Fibroblast of skin of left biceps (primary cell): ENCODE measurements at places on chromosomes 5 and 9.

GRCh38 chr9:107681988-107682387 is 192.4 kb upstream of the KLF4 start:
- DNase-seq, result no peak

- no peak for DNase-seq
These were observed 44.2 kb upstream of the NOTCH1 start for GRCh38 chr9:136589766-136590763.

DNA sequence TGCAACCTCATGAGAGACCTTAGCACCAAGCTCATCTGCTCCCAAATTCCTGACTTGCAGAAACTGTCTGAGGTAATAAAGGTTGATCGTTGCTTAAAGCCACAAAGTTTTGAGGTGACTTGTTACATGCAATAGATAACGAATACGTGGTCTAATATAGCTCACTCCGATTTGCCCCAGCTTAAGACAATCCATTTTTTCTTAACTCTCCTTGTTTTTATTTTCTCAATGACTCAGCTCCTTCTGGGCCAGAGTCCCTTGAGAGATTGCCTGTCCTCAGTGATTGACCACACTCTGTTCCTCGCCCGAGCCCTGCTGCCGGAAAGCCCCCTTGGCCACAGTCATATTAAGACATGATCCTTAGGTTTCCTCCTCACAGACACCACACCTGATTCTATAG is 63.7 kb upstream of the FANCC start:
- no peak for DNase-seq

DNA sequence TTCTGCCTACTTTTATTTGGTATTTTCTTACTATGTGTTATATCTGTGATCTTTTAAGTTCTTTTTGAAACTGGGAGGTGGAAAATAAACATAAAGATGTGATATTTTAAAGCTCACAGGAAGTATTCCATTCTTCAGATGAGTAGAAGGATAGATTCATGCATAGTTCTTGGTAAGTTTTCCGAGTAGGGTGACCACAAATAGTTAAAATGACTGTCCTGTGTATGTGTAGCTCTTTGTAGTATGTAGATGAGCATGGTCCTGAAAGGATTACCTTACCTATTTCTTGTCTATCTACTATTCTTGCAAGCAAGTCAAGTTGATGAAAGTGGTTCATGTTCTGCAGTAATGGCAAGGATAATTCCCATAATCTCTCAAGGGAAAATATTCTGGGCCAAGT is 47.7 kb downstream of the SRFBP1 start:
- no peak for DNase-seq

- no peak for DNase-seq
These were observed 188.3 kb upstream of the ANKRD55 start for GRCh38 chr5:56421246-56422075.

DNA sequence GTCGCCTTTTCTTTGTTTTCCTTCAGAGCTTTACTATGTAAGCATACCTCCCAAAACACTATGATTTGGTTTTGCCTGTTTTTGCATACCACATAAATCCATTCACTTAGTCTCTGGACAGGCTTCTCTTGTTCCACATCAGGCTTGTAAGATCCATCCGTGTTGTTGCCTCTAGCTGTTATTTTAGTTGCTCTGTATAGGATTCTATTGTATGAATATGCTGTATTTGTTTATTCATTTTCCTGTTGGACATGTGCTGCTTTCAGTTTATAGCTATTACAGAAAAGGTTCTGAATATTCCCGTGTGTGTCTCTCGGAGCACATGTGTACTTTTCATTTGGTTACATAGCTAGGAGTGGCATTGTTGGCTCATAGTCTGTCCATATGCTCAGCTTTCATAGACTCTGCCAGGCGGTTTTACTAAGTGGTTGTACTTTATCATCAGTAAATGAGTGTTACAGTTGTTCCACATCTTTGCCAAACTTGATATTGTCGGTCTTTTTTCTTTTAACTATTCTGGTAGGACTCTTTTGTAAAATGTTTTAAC is 41.8 kb downstream of the NUP214 start:
- DNase-seq, result no peak

DNA sequence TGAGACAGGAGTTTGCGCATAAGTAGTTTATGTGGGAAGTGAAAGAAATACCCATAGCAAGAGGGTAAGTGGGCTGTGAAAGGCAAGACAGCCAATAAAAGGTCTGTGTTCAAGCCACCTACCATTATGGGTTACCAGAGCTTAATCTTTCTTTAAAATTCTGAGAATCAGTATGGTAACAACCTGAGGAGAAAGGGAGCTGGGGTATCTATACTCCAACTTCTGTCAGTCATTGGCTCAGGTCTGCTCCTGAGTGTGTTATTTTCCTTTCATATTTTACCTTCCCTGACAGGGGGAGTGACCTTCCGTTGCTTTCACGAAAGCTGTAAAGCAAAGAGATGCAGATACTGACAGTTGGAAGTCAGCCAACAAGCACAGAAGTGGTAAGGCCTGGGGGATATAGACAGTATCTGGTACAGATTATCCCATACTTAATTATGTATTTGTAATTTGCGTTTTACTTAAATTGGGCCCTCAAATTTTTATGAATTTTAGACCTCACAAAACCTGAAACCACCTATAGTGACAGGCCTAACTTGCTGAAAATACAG is 233.4 kb downstream of the RAB3C start:
- DNase-seq, result no peak

- no peak for DNase-seq
These were observed 64.7 kb downstream of the CSF2 start for GRCh38 chr5:132138260-132138659.

DNA sequence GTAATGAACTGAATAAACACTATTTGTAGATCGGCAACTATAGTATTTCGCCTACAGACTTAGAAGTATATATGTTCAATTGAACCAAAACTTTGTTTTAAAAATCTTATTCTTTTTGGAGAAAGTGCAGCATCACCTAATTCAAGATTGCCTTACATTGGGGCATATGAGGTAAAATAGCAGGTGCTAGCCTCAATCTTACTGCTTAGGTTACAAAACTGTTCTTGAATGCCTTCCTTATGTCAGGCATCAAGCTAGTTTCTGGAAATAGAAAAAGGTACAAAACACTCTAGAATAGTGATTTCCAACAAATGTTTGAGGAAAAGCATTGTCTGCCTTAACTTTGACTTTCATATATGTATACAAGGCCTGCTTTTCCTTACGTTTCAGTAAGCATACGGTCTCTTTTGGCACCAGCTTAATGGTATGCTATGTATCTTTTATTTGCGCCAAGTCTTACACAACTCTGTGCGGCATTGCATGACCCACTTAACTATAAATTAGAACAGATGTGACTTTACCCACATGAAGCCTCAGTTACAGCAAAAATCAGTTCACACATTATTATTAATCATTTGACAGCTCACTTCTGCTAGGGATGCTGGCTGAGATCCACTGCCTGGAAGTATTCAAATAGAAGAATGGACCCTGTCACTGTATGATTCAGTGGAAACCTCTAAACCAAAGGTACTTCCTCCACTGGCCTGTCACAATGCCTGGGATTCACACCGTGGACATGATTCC is 174.1 kb downstream of the PRELID2 start:
- DNase-seq, result peak; percentile 91

DNA sequence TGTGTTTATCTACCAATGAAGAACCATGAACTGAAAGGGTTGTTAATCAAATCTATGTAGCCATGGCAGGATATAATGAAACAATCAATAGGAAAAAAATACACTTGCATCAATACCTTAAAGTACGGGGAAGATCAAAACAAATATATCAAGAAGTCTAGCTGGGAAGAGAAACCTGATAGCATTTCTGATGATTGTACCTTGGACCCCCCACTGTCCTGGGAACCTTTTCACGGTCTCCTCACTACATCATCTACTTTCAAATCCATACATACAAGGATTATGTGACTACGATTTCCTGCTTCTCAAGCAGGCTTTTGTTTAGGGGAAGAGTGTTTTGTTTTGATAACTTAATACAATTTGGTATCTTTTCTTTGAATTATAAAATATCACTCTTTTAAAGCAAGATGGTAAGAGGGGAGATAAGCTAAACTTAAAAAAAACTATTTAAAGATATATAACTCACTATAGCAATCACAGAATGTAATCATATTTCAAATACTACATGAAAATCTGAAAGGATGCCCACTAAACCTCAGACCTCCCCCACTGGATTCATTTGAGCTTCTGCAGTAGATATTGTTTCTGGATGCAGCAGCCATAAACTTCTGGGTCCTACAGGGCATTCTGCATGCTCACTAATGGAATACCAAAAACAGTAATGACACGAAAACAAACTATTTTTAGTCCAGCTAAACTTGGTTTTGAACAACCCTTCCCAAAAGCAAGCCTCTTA is 8.0 kb downstream of the EBF1 start:
- no peak for DNase-seq

GRCh38 chr9:95481000-95481399 is 35.8 kb downstream of the PTCH1 start:
- no peak for DNase-seq

GRCh38 chr5:106530150-106530549 is 1140.6 kb downstream of the EFNA5 start:
- DNase-seq, result no peak

DNA sequence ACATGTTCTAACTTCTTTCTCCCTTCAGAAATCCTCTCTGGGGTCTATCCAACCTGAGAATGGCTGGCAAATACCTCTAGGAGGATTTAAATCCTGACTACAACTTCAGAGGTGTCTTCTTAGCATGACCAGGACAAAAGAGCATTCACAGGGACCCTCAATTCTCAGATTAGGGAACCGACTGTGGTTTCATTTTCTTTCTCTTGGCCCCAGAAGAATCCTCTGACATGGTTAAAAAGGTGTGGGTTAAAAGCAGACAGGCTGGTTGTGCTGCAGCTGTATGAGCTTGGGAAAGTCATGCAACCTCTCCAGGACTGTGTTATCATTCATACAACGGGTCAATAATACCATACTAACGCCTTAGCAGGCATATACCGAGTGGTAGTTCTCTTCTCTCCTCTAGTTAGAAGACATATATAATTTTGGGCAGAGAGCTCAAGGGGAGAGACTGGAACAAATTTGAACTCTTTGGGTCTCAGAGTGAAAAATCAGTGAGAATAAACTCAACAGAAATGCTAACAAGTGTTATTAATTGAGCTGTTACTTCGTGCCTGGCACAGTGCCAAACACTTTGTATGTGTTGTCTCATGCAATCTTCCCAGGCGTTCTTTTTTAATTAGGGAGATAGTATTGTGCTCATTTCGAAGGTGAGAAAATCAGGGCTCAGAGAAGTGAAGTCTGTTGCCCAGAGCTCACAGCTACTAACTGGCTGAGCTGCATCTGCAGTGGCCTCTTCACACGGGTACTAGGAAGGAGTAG is 35.2 kb downstream of the INSYN2B start:
- DNase-seq, result no peak

GRCh38 chr5:37039824-37040223 is 163.3 kb downstream of the NIPBL start:
- no peak for DNase-seq

DNA sequence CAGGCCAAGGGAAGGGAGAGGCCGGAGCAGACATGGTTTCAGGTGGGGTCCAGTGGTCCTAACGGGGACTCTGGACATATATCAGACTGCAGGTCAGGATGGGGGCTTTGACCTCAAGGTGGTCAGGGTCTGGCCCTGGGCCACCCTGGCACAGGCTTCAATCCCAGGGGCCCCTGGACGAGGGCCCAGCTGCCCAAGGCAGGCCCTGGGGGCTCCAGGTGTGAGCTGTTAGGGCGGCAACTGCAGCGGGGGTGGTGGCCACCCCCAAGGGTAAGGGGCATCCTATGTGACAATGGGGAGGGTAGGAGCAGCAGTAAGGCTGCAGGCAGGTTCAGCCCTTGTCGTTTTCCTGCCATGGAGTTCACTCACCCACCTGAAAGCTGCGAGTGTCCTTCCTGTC is 45.4 kb upstream of the CLPTM1L start:
- DNase-seq, result no peak

GRCh38 chr9:101514071-101514470 is 19.6 kb upstream of the RNF20 start:
- DNase-seq, result peak; percentile 66

DNA sequence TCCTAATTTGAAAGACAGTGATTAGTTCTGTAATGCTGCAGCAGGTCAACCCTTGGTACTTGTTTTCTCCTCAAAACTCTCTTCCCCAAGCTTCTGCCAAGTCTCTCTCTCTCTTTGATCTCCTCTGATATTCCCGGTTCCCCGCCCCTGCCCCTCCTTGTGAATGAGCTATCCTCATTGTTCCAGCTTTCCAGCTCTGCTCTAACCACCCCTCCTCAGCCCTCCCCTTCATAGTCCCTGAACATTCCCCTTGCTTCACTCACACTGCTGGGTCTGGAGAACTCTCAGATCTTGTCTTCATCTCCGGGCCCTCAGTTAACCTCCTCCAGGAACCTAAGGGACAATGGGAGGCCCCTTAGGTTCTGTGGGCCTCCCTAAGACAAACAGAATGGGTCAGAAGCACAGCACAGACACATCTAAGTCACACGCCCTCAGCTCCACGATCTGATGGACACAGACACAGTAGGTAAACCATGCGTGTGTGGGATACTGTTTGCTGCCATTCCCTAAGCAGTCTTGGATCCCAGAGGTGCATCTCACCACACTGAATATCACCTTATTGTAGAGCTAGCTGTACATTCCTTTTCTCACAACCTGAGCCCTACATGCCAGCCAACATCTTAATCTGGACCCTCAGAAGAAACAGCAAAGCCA is 17.4 kb upstream of the LARP1 start:
- no peak for DNase-seq

DNA sequence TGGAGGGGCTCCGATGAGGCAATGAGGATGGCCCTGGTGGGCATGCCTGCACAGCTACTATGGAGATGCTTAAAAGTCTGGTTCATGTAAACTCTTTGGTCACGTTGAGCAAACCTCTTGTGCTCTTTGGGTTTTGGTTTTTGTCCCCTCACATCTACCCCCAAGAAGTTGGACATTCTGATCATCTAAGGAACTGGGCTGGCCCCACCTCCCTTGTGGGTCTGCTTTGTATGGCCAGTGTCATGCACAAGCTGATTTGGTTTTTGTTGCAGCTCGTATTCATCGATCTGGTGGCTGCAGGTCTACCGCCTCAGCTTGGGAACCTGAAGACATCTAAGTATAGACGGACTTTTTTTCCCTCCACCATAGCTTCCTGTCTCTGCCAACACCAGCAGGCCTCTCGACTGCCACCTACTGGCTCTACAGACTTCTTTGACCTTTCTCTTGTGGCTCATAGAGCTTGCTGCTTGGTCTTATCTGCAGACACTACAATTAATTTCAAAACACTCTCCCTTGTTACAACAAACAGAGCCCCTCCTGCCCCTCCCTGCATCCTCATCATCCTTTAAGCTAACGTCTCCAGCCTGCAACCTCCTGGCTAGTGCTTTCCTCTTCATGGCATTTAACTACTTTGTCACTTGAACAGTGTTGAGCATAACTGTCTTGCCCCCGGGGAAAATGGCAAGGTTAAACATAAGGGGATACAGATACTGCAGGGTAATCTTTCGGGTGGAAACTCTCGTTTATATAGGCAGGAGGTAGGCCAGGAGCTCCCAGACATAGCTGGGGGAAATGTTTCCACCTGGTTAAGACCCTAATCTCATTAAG is 34.5 kb downstream of the TSTD2 start:
- DNase-seq, result peak; percentile 33

GRCh38 chr5:12557012-12557411 is 652.8 kb upstream of the CTNND2 start:
- DNase-seq, result no peak
